Smooth muscle cell of the brain vasculature (primary cell): ENCODE measurements at places on chromosomes 12 and 14.

- no peak for DNase-seq
Measured at GRCh38 chr12:6626654-6627283, 9.0 kb downstream of the LPAR5 start.

- peak; percentile 43 for DNase-seq
Measured at GRCh38 chr12:64526859-64527258, 74.9 kb downstream of the TBK1 start.

DNA sequence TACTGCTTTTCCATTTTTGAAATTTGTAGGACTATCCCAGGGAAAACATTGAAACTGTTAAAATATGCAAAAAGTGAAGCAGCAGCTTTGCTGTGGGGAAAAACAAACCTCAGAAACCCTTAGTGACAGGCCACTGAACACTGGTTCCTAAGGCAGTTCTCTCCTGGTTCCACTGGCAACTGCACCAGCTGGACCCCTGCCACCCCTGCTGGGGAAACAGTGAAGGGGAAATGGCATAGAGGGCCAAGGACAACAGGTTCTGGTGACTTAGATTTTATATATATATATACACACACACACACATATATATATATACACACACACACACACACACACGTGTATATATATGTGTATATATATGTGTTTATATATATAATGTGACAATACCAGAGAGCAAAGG, 16.2 kb upstream of the KRT7 start:
- no peak for DNase-seq

DNA sequence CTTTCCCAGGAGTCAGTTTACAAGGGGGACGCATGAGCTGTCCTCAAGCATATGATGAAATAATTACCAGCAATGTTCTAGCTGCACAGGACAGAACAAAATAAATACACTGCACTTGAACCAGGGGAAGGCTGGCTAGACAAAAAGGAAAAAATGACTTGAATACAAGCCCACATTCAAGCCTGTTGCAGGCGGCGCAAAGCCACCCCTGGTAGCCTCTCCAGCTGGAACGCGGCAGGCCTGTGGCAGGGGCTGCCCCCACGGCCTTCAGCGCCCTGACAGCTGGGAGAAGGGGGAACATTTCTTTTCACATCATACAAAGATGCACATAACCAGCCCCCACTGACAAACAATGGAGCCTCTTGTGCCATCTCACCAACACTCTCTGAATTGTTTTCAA, 57.1 kb downstream of the TRAFD1 start:
- no peak for DNase-seq

GRCh38 chr14:81990312-81990761, 456.7 kb upstream of the SEL1L start:
- DNase-seq, result peak; percentile 26

- DNase-seq, result no peak
Measured at GRCh38 chr14:104390221-104390931, 189.2 kb upstream of the C14orf180 start.

DNA sequence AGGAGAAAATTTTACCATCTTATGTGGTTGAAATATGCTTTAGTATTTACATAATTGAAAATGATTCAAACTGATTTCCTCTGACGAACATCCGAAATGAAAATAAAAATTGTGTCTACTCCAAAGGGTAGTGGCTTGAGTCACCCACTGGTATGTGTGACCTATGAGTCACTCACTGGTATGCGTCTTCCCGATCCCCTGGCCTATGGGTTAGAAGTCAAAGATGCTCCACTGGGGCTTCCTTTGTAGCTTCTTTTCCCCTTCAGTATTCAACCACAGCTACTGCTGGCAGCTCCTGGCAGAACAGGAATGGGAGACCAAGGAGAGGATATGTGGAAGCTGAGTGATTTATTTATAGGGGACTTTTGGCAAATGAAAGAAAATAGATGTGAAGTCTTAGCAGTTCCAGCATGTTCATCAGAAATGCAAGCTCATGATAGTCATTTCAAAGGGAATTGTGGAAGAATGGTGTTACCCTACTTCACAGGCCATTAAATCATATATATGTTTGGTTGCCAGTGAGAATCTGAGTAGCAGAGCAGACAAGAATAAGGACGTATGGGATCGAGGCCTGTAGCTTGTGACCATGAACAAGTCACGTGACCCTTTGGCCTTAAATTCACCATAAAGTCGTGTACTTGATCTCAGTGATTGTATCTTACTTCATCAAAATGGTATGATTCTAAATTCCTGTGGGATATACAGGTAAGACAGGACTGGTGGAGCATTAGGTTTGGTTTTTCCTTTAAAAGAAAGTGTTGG, 108.3 kb downstream of the CRADD start:
- peak; percentile 76 for DNase-seq

DNA sequence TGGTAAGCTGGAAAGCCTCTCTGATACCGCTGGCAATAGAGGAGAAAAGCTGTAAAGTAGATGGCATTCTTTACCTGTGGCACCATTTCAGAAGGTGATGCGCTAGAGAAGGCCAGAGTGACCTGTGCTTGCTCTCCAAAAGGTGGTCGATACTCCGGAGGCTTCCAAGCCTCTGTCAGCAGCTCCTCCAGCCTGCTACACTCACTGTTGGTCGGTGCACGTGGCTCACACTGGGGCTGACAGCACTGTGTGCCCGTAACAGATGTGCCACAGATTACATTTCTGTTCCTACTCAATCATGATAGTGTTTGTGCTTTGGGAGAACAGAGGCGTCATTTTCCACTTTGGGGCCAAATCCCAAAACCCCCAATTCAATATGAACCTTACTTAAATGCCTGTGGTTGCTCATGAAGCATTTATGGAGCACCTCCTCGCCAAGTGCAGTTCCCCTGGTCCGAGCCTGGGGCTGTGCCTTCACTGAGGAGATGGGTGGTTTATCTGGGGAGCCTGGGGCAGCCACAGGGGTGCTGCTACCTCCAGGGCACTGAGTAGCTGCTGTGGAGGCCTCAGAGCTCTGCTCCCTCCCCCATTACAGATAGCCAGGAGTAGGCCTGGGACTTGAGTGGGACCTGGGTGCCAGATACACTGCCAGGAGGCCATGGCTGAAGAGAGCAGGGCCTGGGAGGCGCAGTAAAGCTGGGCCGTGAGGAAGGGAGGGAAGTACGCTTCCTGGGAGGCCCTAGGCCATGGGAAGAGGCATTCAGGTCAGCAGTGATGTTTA, 26.8 kb downstream of the CCNK start:
- DNase-seq, result no peak

GRCh38 chr12:1540690-1541089, 53.7 kb downstream of the FBXL14 start:
- DNase-seq, result no peak

GRCh38 chr14:68089146-68089731, 269.7 kb downstream of the RAD51B start:
- peak; percentile 21 for DNase-seq

GRCh38 chr12:76583301-76583700, 23.7 kb upstream of the OSBPL8 start:
- no peak for DNase-seq

- no peak for DNase-seq
Measured at GRCh38 chr14:50229681-50230080, 1.7 kb downstream of the SOS2 start.

DNA sequence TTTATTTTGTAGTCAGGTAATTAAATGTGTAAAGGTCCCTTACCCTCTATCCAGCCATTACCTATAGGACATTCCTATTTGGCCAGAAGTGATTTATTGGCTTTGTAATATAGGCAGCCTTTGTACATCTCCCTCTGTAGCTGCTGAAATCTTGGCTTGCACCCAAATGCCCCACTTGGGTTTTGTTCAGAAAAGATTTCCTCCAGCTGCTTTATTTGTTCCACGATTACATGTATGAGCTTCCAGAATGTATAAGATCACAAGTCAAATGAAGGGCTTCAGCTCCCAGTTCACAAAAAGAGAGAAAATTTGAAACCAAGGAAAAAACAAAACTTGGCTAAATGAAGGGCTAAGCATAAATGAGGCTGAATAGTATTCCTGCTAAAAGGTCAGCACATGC, 103.4 kb downstream of the EFCAB11 start:
- DNase-seq, result peak; percentile 12

- DNase-seq, result no peak
Measured at GRCh38 chr14:85090681-85091080, 439.3 kb upstream of the FLRT2 start.

- DNase-seq, result no peak
Measured at GRCh38 chr14:64865109-64865508, 14.6 kb downstream of the SPTB start.

- no peak for DNase-seq
Measured at GRCh38 chr14:57533214-57533613, 39.6 kb upstream of the CCDC198 start.

DNA sequence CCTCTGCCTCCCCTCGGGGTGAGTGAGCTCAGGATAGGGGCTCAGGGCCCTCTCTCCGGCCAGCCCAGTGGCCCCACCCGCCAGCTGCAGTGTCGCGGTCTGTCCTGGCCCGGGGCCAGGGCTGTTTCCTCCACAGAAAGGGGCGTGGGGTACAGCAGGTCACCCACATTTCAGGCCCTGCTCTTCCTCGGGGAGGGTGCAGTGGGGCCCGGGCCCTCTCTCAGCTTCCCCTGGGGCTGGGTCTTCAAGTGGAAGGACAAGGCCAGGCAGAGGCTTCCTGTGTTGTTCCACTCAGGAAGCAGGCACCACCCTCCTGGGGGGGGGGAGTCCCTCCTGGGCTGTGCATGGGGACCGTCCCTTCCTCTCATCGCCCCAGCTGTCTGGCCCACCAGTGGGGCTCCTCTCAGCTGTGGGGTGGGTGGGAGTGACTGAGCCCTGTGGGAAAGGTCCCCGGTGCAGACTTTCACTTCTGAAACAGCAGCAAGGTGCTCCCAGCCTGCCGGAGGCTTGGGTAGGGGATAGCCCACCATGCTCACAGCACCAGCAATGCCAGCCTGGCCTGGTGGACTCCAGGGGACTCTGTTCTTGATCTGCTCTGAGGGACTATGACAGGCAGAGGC, 3.7 kb downstream of the GPR132 start:
- DNase-seq, result no peak

DNA sequence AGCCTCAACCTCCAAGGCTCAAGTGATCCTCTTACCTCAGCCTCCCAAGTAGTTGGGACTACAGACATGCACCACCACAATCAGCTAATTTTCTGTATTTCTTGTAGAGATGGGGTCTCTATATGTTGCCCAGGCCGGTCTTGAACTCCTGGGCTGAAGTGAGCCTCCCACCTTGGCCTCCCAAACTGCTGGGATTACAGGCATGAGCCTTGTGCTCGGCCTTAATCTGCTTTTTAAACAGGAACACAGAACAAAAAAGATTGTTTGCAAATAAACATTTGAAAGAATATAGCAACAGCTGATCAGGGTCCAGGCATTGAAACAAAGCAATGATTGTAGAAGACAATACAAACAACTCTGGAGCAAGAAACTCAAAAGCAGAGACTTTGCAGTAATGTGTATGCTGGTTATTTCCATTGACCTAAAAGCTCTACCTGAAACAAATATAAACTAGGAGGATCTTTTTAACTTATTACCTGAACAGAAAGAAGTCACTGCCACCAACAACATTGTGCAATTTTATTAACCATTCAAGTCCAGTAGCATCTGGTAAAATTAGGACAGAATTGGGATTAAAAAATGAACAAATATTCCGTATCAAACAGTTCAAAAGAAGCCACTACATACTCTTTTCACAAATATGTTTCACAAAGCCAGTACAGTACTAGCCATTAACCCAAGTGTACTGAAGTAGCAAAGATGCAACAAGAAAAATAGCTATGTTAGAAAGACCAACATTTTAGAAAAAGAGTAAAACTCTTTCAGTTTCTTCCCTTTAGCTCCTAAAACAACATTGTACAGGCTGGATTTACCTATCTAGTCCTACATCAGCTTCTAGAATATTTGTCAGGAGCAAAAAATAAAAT, 14.2 kb downstream of the AMN1 start:
- no peak for DNase-seq

- DNase-seq, result no peak
Measured at GRCh38 chr14:88535149-88535548, 19.7 kb downstream of the PTPN21 start.

- no peak for DNase-seq
Measured at GRCh38 chr12:6104027-6104426, 20.4 kb downstream of the VWF start.

GRCh38 chr12:2958432-2959191, 585 bp upstream of the TEAD4 start:
- no peak for DNase-seq

- no peak for DNase-seq
Measured at GRCh38 chr14:78440356-78440894, 270.3 kb downstream of the NRXN3 start.

GRCh38 chr14:63174760-63175191, 29.5 kb upstream of the RHOJ start:
- peak; percentile 31 for DNase-seq
